Caki2 (cell line): ENCODE measurements at places on chromosomes 3 and 15. TPM values are rescaled to one million over a fixed set of nuclear protein-coding genes. Genes with fewer than 3 reads are reported as not detected.

DNA sequence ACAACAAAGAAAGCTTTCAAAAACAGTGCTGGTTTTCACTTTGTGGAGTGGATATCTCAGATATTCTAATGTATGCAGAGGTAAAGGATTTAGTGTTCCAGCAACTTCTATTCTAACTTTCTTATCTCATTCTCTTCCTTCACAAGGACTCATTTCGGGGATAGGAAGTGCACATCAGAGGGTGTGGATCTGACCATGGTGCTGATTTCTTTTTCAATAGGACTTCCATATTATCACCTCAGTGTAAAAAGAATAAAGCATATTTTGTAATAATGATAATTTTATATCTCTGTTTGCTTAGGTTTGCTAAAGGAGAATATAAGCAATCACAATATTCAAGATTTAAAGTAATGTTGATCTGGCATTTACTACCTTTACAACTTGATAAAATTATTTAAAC lies 12.5 kb upstream of the CADM2 start:
- peak; percentile 1 for DNase-seq

GRCh38 chr15:31502541-31503229 lies 176.1 kb downstream of the KLF13 start:
- DNase-seq, result no peak

DNA sequence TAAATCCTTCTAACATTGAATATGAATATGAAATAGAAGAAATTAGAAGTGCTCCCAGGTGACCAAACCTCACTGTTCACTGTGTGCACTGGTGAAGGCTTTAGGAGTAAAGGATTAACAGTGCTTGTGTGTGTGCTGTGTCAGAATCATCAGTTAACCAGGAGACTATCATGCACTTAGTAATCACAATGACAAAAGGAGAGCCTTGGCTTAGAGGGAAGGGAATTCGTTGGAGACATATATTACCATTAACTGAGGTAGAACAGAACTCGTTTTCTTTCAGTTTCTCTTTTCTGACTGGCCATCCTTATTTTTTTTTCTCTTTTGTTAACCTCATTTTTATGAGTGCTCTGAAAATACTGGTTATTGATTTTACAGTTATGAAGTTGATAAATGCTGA lies 213.3 kb upstream of the GBE1 start:
- DNase-seq, result no peak

- no peak for DNase-seq
Observed at GRCh38 chr3:190537146-190537545, 23.3 kb downstream of the IL1RAP start.

DNA sequence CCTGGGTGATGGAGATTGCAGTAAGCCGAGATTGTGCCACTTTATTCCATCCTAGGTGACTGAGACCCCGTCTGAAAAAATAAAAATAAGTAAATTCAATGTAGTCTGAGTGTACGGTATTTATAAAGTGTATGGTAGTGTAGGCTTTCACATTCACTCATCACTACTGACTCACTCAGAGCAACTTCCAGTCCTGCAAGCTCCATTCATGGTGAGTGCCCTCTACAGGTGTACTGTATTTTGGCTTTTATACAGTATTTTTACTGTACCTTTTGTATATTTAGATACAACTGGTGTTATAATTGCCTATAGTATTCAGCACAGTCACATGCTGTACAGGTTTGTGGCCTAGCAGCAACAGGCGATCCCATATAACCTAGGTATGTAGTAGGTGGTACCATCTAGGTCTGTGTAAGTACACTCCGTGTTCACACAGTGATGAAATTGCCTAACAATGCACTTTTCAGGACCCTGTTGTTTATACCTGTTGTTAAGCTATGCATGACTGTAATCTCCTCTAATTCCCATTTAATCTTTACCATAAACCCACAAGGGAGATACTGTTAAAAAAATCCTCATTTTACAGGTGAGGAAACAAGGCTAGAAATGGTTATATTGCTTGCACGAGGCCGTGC lies 19.3 kb downstream of the CACNA1D start:
- peak; percentile 2 for DNase-seq

- no peak for DNase-seq
Observed at GRCh38 chr15:40085266-40085665, 23.4 kb downstream of the BMF start.

GRCh38 chr3:61236556-61236955 lies 14.7 kb downstream of the FHIT start:
- peak; percentile 13 for DNase-seq

- no peak for DNase-seq
Observed at GRCh38 chr3:149428087-149428486, 46.4 kb upstream of the TM4SF4 start.

- DNase-seq, result no peak
Observed at GRCh38 chr3:162738784-162739183, 1242.2 kb downstream of the OTOL1 start.

- no peak for DNase-seq
Observed at GRCh38 chr3:184467171-184467570, 87.3 kb downstream of the CHRD start.

GRCh38 chr3:8854656-8855055 lies 85.2 kb upstream of the OXTR start:
- no peak for DNase-seq

GRCh38 chr15:45414215-45414885 lies 36.0 kb upstream of the GATM start:
- no peak for DNase-seq

DNA sequence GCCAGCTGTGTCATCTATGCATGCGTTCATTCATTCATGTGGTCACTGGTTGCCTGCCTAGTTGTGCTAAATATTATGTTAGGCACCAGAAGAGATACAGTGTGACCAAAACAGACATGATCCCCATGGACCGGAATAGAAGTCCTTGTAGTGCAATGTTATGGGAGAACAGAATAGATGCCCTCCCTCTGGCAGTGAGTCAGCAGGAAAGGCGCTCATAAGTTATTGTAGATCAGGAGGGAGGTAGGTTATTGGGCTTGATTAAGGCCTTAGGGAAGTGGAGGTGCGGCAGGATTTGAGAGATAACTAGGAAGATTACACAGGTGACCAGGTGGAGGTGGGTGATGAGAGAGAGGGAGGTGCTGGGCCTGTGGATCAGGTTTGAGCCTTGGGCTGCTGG lies 5.2 kb downstream of the MCTP2 start:
- peak; percentile 13 for DNase-seq

GRCh38 chr3:133209871-133210550 lies 171.8 kb downstream of the TMEM108 start:
- DNase-seq, result no peak

DNA sequence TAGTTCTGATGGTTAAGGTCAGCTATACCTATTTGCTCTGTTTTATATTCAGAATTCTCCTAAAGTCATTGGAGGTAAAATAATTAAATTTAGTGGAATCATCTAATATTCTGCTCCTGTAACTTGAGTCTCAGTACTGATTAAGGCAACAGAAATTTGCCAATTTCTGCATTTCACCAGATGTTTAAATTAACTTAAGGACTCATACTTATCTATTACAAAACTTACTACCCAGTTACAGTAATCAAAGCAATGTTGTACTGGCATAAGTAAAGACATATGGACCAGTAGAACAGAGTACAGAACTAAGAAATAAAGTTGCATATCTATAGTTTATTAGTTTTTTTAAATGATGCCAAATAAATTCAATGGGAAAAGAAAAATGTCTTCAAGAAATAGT lies 1043.8 kb downstream of the OTOL1 start:
- DNase-seq, result no peak

- no peak for DNase-seq
Observed at GRCh38 chr15:93073465-93073952, 15.5 kb downstream of the RGMA start.

GRCh38 chr3:18830087-18830486 lies 318.2 kb upstream of the KCNH8 start:
- no peak for DNase-seq

The ARPP19 gene
- total RNA-seq, result 44.3 and 69.4 TPM in 2 replicates

The HMCES gene
- 44.9 and 48.1 TPM in 2 replicates for total RNA-seq

The MEIS2 gene
- 22.0 and 36.9 TPM in 2 replicates for total RNA-seq

The ADAMTSL3 gene
- total RNA-seq, result 0.43 and 4.5 TPM in 2 replicates

The JAGN1 gene
- total RNA-seq, result 19.7 and 36.5 TPM in 2 replicates

The NANOGP8 gene
- total RNA-seq, result not detected in 2 replicates

The ARPIN gene
- 10.8 and 16.4 TPM in 2 replicates for total RNA-seq

The PTPRG gene
- 7.4 and 9.4 TPM in 2 replicates for total RNA-seq

The TM4SF4 gene
- total RNA-seq, result 10.9 TPM in 1 of 2 replicates, not detected in the other

The UTS2B gene
- total RNA-seq, result 8.1 TPM in 1 of 2 replicates, not detected in the other
